ENCODE measurements at places on chromosomes 6 and 20.
A peak's percentile ranks its signal among the peaks of the same experiment; 100 is the strongest.

GRCh38 chr20:56925082-56925830, 296.1 kb downstream of the TFAP2C start:
- DNase-seq: no peak

DNA sequence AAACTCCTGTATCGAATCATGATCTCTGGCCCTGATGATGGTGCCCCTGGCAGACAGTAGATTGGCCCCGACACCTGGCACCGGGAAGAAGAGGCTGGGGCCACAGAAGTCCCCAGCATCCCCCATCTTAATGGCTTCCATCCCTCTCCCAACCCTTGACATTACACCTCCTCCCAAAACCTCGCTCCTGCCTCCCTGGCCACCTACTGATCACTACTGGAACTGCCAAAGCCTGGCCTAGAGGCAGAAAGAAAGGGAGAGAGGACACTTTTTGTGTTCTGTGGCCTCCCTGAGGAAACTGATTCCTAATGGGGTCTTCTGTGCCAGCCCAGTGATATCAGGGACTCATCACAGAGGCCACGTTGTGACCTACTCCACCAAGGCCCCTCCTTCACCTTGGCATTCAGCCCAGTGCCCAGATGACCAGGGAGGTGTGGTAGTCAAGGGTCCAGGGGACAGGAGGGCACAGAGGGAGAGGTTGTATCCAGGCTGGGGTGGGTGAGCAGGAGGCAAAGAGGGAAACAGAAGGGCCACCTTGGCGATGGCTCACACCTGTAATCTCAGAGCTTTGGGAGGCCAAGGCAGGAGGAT, 6.1 kb downstream of the C20orf173 start:
- DNase-seq: no peak

DNA sequence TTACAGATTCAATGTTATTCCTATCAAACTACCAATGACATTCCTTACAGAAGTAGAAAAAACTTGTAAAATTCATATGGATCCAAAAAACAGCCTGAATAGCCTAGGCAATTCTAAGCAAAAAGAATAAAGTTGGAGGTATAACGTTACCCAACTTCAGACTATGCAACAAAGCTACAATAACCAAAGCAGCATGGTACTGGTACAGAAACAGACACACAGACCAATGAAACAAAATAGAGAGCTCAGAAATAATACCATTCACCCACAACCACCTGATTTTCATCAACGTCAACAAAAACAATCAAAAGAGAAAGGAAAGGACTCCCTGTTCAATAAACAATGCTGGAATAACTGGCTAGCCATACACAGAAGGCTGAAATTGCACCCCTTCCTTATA, 17.2 kb upstream of the PLN start:
- DNase-seq: no peak

DNA sequence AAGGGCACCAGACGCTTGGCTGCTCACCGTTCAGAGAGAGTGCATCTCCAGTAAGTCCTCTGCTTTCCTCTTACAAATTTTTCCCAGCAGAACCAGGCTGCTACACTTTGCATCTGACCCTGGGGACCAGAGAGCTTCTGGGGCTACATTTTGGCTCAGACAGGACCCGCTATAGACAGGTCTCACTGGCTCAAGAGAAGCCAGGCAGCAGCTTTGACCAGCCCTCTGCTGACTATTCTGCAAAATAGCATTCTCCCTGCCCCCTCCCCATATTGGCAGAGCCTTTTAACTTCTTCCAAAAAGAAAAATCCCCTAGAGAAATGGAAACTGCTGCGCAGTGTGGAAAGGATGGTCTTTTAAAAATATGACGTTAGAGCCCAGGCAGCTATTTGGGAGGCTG, 37.2 kb downstream of the CPXM1 start:
- DNase-seq: no peak

- no peak for DNase-seq
Measured at GRCh38 chr6:23388086-23388783, 737.8 kb upstream of the NRSN1 start.

- no peak for DNase-seq
Measured at GRCh38 chr6:160386869-160387530, 38.8 kb downstream of the SLC22A3 start.

- DNase-seq: no peak
Measured at GRCh38 chr20:9147547-9148024, 78.7 kb downstream of the PLCB4 start.

DNA sequence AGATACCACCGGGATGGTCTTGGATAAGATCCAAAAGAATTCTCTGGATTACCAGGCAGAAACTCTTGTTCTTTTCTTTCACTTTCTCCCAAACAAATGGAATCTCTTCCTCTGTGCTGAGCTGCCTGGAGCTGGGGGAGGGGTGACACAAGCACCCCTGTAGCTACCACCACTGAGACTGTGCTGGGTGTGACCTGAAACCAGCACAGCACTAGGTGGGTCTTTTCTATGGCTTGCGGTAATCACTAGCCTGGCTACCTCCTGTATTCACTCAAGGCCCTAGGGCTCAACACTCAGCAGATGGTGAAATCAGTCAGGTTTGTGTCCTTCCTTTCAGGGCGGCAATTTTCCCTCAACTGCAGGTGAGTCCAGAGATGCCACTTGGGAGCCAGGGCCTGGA, 122.4 kb upstream of the CENPW start:
- DNase-seq: no peak

DNA sequence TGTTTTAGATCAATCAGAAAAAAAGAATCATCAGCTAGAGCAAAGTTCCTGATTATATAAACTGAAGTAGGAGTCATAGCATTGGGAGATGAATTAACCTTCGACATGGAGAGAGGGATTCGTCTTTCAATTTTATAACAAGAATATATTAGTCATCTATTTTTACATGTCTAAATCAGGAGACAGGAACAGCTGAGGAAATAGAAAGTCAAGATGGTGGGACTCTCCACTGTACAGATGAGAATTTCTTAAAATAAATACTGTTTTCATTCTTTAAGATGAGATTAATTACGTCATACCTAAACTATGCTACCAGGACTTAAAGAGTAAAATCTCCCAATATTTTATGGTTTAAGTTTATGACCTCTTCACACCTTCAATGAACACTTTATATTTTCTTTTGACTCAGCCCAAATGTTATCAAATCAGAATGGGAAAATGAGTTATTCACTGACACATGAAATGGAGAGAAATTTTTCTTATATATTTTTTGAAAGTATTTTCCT, 1137.7 kb downstream of the EPHA7 start:
- no peak for DNase-seq

DNA sequence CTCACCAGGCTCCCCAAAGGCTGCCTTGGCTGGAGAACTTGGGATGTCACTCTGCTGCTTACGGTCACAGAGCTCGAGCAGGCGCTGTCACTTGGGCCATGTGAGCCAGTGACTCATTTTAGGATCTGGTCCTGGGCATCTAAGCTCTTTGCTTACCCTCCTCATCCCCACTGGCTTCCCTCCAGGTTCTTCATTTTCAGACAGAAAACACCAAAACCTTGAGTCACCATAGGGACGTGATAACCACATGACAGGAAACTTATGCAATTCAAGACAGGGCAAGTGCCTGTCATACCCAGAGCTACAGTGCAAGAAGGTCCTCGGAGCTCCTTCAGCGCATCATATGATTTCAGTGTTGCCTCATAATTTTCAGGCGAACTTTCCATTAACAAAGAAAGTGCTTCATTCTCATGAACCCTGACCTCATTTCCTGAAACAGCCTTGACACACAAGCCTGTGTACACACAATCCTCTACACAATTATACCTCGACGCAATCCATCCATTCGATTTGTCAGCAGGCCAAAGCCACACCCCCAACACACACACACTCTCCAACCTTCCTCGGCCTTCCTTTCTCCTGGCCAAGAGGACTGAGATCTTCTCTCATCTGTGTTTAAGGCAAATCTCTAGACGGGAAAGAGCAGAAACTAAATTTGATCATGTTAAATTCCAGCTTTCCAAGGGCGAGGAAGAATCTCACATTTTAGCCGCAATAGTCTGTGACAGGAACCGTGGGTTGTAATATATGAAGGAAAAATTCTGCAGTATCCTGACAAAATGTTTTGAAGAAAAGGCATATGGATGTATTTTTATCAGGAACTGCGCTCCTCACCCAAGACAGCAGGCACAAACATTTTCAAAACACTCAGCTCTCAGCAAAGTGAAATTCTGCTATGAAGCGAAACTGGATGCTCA, 25.3 kb downstream of the TBC1D7 start:
- DNase-seq: no peak

GRCh38 chr20:24136659-24137246, 148.2 kb upstream of the GGTLC1 start:
- DNase-seq: no peak

GRCh38 chr6:32752580-32752979, 10.8 kb downstream of the HLA-DQB2 start:
- DNase-seq: no peak

DNA sequence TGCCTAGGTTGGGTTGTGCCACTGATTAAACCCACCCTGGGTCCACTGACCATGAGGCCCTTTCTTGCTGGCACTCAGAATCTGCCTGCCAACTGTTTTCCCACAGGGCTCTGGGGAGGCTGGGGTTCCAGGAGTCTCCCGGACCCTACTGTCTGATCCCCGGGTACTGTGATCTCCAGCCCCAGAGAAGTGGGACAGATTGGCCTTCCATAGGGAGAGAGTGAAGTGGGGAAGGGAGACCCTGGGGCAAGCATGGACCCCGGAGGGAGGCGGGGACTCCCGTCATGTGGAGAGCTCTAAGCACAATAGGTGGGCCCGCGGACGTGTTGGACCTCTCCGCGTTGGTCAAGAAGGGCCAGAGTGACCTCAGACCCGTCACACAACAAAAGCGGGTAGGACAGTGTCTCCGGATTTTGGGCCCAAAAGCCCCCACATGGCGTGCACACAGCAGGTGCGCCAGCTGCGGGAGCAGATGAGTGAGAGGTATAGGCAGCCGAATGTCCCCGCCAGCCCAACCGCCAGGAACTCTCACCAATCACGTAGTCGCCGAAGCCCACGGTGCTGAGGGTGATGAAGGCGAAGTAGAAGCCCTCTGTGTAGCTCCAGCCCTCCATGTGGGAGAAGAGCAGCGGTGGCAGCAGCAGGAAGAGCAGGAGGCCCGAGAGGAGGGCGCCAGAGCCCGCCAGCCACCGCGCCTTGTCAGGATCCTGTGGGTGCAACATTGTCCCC, 10.6 kb downstream of the KCNK17 start:
- no peak for DNase-seq

DNA sequence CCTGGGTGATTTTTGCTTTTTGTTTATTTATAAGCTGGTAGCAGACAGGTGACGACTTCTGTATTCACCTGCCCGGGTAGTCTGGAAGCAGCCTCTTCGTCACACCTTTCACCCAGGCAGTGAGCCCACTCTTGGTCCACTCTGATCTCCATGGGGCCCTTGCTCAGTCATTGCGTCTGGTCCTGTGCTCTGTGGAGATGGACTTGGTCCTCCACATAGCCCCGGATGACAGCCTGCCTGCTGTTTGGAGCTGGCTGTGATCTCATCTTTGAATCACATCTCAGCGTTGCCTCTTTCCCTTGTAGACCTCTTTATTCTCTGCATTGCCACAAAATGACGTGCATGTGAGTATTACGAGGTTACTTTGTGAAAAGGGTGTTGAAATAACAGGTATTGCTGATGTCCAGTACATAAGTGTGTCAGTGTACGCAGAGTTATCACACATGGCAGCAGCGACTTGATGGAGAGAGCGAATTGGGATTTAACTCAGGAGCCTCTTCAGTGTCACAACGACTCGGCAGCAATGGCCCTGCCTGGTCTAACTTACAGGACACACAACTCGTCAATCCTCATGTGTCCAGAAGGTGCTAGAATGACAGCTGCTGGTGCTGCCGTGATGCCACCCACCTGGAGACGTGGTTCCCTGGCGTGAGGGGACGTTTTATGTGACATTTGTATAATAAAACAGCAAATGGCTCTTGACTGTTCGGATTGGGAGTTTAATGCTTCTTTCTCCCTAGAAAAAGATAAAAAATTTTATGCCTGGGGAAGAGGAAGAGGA, 24.2 kb upstream of the FRMD1 start:
- DNase-seq: peak; percentile 62

- DNase-seq: no peak
Measured at GRCh38 chr6:156057869-156058268, 602.2 kb upstream of the NOX3 start.

GRCh38 chr6:149385998-149386646, 13.9 kb upstream of the SUMO4 start:
- DNase-seq: no peak

- DNase-seq: no peak
Measured at GRCh38 chr20:63163596-63164483, 52.1 kb downstream of the YTHDF1 start.

DNA sequence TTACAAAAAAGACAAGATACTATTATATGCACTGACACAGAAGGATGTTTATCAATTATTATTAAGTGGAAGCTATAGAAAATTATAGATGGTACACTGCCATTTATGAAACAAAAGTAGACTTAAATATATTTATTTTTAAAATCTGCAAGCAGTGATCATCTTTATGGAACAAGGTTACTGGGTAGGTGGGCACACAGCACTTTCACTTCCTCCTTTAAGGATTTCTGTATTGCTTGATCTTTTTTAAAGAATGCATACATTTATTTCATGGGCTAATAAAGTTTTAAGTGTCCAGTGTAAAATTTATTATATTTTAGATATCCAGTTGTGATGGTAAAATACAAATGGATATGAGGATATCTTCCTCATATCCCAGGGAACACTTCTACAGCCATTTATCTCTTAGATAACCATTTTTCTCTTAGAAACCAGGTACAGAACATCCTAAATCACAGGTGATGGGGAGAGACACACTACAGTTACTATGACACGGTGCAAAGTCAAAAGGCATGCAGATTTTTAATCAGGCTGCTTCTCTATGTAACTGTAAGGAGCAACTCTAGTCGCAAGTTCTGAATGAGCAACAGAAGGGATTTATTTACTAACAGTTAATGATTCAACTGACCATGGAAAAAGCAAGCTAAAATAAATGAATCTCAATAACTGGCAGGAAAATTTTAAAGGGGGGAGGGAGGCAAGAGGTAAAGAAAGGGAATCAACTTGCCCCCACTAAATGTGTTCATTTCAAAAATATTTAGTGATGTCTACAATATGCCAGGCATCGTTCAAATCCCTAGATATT, 2.2 kb downstream of the FBXL4 start:
- DNase-seq: no peak

GRCh38 chr6:31158863-31159855, 770 bp downstream of the TCF19 start:
- peak; percentile 23 for DNase-seq

- DNase-seq: no peak
Measured at GRCh38 chr20:58778760-58779159, 71.9 kb downstream of the GNAS-AS1 start.

DNA sequence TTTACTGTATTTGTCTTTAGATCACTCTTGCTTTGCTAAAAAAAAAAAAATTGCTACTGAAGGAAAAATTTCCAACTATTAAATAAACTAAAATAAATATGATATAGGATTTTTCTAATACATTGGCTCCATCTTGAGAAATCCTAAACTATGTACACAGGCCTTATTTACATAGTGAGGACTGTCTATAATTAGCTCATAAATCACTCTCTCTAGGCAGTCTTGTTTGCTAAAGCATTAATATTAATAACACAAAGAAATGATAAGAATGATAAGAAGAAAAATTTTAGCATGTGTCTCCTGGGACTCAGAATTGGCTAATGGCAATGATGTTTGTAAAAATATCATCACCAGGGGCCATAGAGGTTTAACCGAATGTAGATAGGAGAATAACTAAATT, 13.3 kb upstream of the CRYBG1 start:
- no peak for DNase-seq

Measured in DMS79 (cell line).